ENCODE measurements at places on chromosomes 5 and 9.

DNA sequence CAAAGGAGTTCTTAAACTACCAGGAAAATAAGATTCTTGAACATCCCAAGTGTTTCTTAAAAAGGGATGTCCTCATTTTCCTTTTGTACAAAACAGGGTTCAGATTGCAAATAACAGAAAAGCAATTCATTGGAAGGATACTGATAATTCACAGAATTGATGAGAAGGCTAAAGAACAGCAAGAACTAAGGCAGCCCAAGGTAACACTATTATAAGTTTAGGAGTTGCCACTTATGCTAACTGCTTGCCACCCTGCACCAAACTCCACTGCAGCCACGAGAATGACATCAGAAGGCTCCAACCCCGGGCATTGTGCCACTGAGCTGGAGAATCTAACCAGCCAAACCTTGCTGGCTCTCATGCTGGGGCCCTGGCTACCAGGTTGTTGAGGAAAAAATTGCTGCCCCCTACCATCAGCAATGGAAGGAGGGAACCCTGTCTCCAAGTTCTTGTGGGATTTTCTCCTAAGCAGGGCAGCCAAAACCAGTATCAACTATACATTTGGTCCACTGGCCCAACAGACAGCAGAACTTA lies 123.4 kb downstream of the ARL15 start:
- no peak for DNase-seq

- DNase-seq = no peak
Observed at GRCh38 chr5:57720656-57721055, 238.0 kb upstream of the ACTBL2 start.

DNA sequence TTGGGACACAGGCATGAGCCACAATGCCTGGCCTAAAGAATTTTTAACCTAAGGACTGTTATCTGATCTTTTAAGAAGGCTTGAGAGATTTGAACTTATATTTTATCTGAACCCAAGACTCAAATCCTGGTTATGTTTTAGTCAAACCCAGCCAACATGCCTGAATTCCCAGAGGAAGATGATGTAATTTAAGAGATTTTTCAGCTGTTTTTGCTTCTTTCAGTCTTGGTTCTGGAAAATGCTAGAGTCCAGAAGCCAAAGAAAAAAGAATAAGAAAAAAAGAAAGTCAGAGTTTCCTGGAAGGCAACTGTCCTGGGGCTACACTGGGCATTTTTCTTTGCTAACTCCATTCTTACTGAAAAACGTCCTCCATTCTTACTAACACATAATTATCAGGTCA lies 85.8 kb downstream of the SNX18 start:
- no peak for DNase-seq

GRCh38 chr5:154200221-154200620 lies 9.7 kb downstream of the GALNT10 start:
- no peak for DNase-seq

GRCh38 chr5:73912821-73913271 lies 286.9 kb downstream of the ARHGEF28 start:
- DNase-seq = peak; percentile 25

DNA sequence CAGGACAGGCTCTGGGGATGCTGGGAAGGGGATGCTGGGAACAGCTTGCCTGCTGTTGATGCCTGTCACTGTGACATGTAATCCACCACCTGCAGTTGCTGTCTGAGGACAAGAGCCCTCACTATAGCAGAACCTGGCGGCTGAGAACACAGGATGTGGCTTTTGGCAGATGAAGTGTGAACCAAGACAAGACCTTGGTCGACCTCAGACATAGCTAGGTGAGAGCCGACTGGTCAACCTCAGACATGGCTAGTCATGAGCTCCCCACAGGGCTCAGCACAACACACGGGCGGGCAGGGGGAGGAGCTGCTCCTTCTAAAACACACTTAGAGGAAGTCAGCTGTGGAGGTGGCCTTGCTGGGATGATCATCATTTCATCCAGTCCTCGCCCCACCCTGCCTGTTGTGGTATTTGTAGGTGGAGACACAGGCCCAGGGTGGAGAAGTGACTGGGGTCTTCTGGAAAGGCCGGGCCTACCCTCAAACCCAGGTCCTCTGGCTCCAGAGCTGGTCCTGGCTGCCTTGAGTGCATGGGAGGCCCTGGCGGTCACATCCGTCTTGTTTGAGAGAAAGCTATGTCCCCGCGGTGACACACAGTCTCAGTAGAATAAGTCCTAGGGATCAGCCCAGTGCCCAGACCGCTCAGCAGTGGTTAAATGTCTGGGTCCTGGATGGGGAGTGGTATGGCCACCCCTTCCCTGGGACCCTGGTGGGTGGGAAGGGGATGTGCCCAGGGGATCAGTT lies 6.1 kb downstream of the SUSD3 start:
- DNase-seq = no peak
